ENCODE measurements at places on chromosomes 6 and 20.

DNA sequence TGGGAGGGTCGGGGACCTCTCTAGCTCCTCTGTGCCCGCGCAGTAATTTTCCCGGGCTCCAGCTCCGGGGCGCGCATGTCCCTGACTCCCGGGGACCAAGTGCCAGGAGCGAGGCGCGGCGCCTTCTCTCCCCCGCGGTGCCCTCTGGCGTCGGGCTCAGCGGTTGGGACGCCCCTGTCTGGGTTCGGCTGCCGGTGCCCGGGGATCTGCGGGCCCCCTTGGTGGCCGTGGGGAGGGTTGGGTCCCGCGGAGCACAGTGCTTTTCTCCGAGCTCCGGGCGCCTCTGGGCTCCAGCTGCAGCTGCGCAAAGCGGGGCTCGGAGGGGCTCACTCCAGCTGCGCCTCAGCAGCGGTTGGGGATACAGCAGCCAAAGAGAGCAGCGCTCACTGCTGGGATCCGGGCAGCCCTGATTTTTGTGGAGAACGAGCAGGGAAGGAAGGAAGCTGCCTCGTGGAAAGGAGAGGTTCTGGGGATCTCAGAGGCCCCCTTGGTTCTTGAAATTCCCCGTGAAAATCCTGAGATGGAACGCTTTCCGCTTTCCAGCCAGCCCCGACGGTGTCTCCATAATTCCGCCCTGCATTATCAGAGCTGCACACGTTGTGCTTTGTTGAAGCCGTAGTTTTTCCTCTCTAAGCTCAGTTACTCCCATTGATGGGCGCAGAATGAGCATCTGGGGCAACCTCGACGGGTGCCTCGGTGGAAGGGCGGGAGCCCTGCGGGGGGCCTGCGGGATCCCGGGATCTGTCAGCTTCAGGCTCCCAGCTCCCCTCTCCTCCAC lies 861 bp downstream of the PPP1R14C start:
- DNase-seq: no peak

DNA sequence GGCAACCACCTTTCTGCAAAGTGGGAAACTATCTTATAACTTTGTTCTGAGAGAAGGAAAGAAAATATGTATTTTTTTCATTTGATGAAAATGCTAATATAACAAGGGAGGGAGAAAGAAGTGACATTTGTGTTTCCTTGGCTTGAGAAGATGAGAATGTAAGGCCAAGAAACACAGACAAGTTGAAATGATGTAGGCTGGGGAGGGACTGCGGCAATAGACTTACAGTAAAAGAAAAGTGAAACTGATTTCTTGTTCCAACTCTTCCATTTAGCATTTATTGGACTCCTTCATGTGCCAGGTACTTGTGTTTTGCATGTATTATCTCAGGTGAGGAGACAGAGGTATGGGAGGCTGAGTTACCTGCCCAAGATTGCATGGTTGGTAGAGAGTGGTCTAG lies 130.9 kb downstream of the CARMIL1 start:
- no peak for DNase-seq

DNA sequence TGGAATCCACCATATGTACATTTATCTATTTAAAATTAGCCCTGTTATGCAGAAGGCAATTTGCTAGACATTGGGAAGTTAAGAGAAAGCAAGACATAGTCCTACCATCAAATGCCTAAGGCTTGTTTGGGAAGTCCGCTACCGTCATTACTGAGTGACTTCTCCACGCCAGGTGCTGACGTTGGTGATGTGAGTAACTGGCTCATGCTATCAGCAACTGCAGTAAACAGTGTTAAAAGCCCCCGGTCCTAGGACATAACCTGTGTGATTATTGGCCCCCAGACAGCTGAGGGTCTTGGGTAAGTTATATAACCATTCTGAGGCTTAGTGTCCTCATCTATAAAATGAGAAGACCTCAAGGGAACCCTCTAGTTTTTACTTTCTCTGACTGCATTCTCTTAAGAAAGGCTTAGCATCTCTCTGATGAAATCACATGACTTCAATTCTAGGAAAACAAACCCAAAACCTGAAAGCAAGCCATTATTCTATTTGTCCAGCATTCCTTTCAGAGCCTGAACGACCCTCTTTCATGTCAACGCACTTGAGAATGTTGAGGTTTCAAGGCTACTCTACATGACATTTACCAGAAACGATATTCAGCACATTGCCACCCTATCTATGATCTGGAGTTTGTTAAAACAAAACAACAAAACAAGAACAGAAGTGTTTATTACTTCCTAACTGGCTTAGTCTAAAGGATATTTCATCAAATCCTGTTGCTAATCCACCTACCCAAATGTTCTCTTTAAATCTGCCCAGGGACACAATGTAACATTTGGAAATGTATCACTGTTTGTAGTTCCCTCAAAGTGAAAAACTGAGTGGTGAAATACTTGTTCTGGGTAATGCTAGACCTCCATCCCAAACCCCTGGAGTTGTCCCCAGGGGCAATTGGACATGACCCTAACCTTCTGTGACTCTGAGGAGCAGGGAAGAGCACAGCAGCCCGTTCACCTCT lies 133.8 kb downstream of the BTBD3 start:
- DNase-seq: no peak

DNA sequence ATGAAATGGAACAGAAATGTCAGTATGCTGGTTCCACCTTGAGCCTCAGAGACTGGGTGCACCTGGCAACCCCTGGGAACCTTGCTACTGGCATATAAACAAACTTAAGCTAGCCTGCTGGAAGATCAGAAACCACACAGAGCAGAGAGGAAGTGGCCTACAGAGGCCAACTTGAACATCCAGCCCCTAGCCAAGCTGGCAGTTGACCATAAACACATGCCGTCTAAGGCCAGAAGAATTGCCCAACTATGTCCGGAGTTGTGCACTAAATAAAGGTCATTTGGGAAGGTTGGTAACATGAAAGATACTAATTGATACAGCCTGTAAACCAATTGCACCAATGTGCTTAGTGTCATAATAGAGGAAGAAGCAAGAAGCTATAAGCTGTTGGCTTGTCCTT lies 266.6 kb upstream of the BTBD3 start:
- DNase-seq: no peak

- no peak for DNase-seq
Measured at GRCh38 chr6:83152913-83153312, 40.2 kb downstream of the PGM3 start.

DNA sequence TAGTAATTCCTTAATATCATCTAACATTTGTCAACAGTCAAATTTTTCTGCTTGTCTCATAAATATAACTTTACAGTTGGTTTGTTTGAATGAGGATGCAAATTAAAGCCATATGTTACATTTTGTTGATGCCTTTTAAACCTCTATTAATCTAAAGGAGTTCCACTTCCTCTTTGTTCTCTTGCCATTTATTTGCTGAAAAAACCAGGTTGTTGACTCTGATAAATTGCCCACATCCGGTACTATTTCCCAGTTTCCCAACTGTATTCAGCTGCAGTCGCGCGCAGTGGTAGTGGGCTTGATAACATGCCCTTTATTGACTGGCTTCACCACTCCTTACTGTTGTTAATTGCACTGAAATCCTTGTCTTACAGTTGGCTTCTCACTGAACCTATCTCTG lies 32.8 kb upstream of the SIRPB2 start:
- DNase-seq: no peak

- DNase-seq: no peak
Measured at GRCh38 chr6:122389704-122390372, 9.6 kb upstream of the HSF2 start.

DNA sequence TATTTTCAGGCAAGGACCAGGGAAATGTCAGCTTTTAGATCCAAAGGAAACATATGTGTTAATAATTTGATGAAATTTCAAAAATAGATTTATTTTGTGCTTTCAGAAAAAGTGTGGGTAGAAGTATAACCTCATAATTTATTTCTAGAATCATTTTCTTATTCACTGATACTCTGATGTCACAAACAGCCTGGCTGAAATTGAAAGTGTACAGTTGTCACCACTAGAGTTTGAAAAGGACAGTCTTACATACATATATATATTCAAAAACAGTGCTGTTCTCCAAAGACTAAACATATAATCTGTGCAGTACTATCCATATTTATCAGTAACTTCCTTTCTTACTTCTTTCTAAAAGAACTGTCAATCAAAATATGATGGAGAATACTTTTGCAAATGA lies 254.4 kb upstream of the KCNQ5 start:
- DNase-seq: no peak

DNA sequence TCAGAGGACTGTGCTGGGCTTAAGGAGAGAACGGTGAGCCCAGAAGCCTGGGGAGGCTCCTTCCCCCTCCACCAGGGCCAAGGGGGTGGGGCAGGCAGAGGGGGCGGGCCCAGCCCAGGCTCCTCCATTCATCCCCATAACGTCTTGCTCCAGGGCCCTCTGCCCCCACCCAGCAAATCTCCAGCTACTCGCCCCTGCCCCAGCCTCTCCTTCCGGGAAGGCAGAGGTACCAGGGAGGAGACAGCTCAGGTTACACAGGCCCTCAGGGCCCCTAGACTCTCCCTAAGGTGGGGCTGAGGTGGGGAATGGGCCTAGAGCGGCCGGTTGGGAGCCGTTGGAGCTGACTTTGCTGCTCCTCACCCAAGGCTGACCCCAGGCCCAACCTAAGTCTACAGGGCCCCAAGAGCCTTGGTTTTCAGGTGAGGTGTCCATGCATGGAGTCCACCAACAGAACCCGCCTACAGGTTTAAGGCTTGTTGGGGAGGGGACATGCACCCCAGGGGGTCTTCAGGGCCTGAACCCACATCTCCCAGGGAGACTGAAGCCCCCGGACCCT lies 1.2 kb downstream of the LAMA5 start:
- no peak for DNase-seq

GRCh38 chr6:162290846-162291465 lies 436.6 kb downstream of the PRKN start:
- no peak for DNase-seq

DNA sequence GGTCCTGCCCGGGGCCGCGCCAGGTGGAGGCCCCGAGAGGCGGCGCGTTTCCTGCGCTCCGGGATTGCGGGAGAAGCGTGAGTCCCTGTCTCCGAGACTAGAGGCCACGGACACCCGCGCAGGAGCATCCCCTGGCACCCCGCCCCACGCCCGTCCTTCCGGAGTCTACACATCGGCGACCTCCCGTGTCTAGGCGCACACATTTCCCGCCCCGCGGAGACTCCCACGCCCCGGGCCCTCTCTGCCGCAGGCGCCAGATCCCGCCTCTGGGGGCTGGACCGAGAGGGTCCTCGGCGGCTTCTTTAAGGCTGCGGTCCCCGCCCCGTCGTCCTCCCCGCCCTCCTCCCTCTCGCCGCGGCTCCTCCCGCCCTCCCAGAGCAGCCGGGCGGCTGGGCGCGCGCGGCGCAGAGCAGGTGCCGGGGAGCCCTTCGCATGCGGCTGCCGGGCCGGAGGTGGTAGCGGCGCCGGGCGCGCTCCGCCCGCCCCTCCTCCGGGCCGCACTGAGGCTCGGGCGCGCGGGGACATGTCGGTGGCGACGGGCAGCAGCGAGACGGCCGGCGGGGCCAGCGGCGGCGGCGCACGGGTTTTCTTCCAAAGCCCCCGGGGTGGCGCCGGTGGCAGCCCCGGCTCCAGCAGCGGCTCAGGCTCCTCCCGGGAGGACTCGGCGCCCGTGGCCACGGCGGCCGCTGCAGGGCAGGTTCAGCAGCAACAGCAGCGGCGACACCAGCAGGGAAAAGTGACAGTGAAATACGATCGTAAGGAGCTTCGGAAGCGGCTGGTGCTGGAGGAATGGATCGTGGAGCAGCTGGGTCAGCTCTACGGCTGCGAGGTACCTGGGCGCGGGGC lies at the start of gene PPP1R14C:
TSS of gene PPP1R14C (plus strand) at position 375 of the 846 bp plus-strand sequence. CDS start at position 524, 149 bp downstream.
- DNase-seq: peak; percentile 2

- DNase-seq: no peak
Measured at GRCh38 chr20:58746620-58747019, 54.0 kb downstream of the NPEPL1 start.

DNA sequence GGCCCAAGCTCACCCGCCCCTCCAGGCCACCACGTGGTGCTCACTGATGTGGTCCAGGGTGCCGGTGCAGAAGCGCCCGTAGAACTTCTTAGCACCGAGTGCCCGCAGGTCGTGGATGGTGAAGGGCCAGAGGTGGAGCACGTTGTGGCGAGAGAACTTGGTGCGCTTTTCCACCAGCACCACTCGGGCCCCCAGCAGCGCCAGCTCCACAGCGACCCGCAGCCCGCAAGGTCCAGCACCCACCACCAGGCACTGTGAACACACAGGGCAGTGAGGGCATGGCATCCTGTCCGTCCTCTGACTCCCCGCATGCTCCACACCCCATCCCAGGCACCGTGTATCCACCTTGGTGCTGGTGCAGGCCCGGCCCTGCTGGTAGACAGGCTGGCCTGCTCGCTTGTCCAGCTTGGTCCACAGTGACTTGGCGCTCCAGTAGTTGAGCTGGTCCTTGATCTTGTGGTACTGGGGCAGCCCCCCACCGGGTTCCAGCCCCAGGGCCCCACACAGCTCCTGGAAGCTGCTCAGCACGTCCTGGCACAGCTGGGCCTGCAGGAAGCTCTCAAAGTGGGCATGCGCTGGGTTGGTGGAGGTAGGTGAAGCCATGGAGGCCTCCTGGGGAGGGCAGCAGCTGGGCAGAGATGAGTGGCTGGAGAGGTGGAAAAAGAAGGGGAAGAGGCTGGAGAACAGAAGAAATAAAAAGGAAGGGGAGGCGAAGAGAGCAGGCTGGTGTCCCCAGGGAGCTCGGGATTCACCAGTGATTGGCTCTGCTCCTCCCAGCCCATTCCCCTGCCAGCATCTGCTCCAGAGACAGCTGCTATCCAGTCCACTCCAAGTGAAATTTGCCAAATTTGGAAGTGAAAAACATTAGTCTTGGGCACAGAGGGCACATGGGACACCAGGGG lies 1.7 kb downstream of the MICAL1 start:
- DNase-seq: no peak

DNA sequence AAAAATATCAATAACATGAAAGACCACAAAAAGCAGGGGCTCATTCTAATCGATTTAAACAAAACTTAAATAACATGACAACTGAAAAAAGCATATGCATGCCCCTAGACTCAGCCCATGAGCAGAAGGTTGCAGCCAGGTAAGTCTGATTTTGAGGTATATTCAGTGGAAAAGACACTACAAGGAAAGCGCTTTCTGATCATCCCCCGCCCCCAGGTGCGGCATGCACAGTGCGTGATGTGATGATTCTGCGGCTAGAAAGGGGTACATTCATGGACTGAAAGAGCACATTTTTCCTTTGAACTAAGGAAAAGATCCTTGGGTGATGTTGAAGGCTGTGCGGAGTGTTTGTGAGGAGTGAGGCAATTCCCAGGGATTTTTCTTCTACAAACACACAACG lies 16.9 kb upstream of the FOXC1 start:
- DNase-seq: no peak

GRCh38 chr20:24971376-24972101 lies 21.0 kb downstream of the APMAP start:
- no peak for DNase-seq

GRCh38 chr6:132399376-132400074 lies 1.8 kb downstream of the MOXD1 start:
- DNase-seq: no peak

- no peak for DNase-seq
Measured at GRCh38 chr6:255751-256083, 36.6 kb upstream of the DUSP22 start.
